ENCODE measurements at places on chromosomes 11 and 22.
A peak's percentile ranks its signal among the peaks of the same experiment; 100 is the strongest.

DNA sequence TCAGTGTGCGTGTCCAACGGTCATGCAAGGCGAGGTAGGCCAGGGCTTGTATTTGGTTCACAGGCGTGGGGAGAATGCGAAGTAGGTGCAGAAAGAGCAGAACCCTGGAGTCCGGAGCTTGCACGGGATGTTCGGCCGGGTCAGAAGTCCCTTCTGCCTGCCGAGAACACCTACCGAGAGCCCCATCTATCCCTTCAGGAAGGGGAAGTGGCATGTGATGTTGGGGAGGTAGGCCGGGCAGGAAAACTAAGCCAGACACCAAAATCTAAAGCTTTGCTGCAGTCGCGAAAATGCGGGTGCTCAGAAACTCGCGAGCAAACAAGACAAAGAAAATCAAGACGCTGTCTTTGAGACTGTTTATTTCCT, 435 bp upstream of the TAF6L start:
- DNase-seq = no peak

DNA sequence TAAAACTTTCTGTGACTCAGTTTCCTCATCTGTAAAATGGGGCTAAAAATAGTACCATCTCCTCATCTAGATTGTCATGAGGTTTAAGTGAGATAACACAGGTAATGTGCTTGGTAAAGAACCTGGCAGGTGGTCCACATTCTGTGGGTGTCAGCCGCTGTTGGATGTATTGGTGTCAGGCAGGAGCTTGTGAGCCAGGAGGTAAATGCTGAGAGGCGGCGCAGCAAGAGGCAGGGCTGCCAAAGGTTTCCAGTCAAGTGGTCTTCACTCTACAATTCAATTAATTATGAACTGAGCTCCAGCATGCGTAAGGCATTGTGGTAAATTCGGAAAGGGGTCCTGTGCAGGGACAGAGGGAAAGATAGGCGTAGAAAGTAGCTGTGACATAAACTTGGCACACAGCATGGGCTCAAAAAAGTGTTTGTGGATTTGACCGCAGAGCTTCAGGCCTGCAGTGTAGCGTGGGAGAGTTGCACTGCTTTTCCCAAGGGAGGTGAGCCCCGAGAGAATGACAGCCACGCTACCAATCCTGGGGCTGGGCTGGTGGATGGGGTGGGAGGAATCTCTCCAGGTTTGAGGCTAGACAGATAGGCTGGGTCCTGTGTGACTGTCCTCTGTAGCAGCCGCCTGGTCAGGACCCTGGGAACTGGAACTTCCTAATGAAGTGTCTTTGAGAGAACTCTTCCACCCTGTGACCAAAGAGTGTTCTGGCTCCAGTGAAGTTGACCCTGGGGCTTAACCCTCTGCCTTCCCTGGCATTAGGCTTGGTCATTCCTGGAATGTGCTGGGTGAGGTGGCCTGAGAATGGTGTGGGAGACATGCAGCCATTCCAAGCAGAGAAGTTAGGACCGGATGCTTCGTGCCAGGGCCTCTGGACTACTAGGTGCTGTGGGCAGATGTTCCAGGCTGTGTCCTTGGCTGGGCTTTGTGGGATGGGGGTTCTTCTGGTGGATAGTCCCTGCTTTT, 122.4 kb downstream of the FEZ1 start:
- no peak for DNase-seq

DNA sequence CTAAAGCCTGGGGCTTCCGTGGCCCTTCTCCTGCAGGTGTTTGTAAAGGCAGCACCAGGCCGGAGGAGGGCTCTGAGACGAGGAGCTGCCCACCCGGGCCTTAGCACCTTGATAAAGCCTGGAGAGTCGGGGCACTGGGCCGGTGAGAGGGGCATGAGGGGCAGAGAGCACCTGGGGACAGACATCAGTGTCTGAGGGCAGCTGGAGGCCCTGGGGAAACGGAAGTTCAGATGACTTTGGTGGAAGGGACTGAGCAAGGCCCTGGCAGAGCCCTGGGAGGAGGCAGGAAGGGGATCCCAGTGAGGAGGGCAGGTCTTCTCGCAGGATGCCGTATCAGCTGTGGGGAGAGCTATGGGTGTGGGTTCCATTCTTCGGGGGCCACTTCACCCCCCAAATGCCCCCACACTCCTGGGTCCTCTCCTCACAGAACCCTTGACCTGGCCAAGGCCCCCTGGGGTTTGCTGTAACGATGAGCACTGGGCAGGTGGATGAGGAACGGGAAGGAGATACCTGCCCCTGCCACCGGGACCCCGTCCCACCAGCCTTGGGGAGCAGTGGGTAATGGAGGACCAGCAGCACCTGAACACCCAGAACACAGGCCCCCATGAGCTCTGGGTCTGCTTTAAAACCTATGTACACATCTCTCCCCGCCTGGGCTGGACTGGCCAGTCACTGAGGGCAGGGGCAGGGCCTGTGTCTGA, 7.4 kb downstream of the C1QTNF6 start:
- no peak for DNase-seq

GRCh38 chr11:109511598-109511997, 89.6 kb downstream of the C11orf87 start:
- no peak for DNase-seq

DNA sequence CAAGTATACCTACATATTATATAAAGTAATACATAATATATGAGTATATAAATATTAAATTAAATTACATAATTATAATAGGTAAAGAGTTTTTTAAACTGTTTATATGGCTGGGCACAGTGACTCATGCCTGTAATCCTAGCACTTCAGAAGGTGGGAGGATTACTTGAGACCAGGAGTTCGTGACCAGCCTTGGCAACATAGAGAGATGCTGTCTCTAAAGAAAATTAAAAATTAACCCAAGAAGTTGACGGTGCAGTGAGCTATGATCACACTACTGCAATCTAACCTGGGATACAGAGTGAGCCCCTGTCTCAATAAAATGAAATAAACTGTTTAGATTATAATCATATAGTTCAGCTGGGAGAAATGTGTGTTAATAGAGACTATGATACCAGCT, 363.0 kb downstream of the DDX10 start:
- no peak for DNase-seq

GRCh38 chr11:47408598-47409439, 429 bp downstream of the SLC39A13 start:
- DNase-seq = peak; percentile 88

DNA sequence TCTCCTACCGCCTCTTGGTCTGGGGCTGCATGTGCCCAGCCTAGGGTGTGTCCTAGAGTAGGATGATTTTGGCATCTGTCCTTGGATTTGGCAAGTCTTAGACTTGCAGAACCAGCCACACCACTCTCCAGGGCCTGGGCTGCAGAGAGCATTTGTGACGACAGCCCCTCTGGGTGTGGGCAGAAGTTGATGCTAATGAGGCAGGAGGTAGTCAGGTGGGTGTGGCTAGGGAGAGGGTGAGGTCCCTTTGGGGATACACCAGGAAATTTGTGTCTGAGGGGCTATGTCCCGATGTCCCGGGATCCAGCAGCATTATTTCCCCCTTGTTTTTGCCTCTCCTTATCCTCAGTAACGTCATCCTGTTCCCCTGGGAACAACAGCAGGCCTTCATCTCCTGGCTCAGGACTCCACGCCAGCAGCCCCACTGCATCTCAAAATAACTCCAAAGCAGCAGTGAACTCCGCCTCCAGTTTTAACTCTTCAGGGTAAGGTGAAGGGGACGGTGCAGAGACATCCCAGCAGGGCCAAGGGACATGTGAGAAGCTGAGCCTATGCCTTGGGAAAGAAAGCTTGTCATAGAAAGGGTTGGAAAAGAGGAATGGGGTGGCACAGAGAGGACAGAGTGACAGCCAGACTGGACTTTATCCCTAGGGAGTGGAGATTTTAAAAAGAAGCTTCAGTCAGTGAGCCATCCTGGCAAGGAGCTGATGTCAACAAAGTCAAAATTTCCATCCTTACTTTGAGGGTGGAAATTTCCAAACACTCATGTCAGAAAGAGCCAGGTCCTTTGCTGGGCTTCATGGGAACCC, 8.0 kb upstream of the TLCD5 start:
- DNase-seq = no peak

DNA sequence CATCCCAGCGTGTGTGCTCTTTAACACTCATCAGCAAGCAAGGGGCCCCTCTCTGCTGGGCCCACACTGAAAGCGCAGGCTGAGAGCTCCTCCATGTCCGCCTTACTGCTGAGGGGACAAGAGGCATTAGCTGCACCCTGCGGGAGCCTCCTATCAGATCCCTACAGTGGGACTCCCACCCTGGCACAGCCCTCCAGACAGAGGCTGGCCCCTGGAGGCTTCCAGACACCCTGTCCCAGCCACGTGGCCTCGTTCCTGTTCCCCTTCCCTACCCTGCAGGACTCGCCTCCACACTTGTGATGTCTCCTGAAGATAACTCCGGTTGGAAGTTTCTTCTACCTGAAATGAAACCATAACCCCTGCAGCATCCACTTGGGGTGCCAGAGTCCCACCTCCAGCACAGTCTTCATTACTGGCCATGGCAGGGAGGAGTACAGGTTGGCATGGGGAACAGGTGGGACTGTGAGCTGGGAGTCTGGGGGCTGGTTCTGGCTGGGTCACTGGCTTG, 5.0 kb upstream of the SH3BP1 start:
- DNase-seq = no peak

DNA sequence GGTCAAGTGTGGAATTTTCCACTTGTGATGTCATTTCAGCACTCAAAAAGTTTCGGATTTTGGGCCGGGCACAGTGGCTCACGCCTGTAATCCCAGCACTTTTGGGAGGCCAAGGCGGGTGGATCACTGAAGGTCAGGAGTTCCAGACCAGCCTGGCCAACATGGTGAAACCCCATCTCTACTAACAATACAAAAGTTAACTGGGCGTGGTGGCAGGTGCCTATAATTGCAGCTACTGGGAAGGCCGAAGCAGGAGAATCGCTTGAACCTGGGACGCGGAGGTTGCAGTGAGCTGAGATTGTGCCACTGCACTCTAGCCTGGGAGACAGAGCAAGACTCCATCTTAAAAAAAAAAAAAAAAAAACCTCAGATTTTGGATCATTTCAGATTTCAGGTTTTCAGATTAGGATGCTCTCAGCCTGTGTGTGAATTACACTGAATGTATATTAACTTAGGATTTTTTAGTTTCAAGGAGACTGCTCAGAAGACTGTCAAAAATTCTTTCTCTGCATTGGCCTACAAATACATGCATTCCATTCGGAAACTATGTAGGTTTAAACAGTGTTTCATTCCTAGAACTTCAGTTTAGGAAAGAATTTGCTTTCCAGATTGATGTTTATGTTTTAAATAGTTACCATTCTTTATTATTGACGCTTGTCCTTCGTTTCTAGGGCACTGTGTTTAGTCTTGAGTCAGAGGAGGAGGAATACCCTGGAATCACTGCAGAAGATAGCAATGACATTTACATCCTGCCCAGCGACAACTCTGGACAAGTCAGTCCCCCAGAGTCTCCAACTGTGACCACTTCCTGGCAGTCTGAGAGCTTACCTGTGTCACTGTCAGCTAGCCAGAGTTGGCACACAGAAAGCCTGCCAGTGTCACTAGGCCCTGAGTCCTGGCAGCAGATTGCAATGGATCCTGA, 48.0 kb downstream of the BID start:
- no peak for DNase-seq
